ENCODE measurements at places on chromosomes 7 and 10. TPM values are rescaled to one million over a fixed set of nuclear protein-coding genes. Genes with fewer than 3 reads are reported as not detected.

Gene CHAT
- not detected for total RNA-seq

- DNase-seq, result no peak
Observed at GRCh38 chr7:25944777-25945515, 207.1 kb upstream of the NFE2L3 start.

DNA sequence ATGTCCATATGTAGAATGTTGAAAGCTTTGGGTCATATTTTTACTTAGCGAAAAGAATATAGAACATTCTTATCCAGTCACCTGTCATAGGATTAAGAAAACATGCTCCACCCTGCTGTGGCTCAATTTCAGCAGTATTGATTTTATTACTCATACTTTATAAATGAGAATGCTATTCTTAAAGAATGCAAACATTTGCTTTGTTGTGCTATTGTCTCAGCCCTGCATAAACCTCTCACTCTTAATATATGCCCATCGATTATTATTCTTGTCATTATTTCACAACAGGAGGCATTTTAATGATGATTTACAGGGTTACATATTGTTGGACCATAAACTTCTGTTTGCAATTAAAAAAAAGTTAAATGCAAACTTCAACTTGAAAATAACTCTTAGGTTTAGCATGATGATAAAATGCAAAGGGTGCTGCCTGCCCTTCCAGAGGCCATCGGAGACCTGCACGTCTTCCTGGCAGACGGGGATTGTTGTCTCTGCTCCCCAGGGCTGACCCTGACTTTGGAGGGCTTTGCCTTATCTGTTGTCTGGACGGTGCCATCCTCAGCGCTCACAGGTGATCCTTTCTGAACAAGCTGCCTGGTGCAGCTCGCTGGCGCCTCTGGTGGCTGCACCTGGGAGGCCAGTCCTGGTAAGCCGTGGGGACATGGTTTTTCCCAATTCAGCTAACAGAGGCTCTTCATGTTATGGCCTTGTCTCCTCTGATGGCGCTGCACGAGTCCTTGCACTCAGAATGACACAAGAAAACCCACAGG, 50.0 kb upstream of the SHH start:
- no peak for DNase-seq

Gene INMT
- under 0.01 TPM for total RNA-seq

DNA sequence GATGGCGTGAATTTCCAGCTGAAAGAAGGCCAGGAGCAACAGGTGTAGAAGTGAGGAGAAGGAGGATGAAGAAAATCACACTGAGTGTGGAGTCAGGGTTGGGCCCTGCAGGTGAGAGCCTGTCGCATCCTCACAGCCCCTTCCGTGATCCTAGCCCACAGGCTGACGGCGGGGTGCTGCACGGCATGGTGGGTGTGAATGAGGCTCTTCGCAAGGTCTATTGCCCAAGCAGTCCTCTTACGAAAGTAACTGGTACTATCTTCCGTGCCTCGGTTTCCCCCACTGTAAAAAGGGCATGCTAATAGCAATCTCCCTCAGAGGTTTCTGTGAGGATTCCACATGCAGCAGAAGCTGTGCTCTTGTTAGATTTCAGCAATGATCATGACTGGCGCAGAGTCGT, 129.9 kb upstream of the TNS3 start:
- no peak for DNase-seq

DNA sequence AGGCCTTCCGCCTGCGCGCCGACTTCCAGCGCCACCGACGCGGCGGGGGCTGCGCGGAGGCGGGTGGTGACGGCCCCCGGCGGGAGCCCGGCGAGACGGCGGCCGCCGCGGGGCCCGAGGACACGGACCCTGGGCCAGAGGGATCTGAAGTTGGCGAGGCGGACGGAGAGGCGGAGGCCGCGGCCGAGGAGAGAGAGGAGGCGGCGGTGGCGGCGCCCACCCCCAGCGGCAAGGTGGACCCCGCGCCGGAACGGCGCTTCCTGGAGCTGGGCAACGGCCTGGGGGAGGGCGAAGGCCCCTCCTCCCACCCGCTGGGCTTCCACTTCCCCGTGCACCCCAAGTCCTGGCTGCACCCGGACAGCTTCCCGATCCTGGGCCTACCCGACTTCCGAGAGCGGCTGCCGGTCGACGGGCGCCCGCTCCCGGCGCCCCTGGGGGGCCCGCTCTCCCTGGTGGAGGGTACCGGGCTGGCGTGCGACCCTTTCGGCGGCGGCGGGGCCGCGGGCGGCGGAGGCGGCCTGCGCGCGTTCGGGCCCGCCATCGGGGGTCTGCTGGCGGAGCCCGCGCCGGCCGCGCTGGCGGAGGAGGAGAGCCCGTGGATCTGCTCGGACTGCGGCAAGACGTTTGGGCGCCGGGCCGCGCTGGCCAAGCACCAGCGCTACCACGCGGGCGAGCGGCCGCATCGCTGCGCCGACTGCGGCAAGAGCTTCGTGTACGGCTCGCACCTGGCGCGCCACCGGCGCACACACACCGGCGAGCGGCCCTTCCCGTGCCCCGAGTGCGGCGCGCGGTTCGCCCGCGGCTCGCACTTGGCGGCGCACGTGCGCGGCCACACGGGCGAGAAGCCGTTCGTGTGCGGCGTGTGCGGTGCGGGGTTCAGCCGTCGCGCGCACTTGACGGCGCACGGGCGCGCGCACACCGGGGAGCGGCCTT, 16.2 kb downstream of the ZNF316 start:
- DNase-seq, result no peak

- DNase-seq, result no peak
Observed at GRCh38 chr7:96826089-96826488, 116.4 kb upstream of the SEM1 start.

DNA sequence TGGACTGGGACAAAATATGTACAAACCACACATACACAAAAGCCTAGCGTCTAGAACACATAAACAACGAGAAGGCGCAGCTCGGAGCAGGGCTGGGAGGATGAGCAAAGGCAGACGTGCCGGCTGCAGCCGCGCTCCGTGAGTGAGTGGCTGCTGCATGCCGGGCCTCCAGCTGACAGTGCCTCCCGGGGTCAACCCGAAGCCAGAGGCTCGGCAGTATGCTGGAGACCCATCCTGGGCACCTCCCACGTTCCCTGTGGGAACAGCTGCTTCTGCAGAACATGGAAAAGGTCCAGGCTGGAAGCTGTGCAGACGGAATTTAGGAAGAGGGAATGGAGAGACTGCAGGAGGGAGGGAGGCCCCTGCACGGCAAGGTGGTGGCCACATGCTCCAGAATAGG, 3.6 kb upstream of the GPR146 start:
- DNase-seq, result no peak

GRCh38 chr7:27000496-27000895, 95.3 kb downstream of the HOXA1 start:
- no peak for DNase-seq

Gene CFAP70
- total RNA-seq, result 0.13 TPM

DNA sequence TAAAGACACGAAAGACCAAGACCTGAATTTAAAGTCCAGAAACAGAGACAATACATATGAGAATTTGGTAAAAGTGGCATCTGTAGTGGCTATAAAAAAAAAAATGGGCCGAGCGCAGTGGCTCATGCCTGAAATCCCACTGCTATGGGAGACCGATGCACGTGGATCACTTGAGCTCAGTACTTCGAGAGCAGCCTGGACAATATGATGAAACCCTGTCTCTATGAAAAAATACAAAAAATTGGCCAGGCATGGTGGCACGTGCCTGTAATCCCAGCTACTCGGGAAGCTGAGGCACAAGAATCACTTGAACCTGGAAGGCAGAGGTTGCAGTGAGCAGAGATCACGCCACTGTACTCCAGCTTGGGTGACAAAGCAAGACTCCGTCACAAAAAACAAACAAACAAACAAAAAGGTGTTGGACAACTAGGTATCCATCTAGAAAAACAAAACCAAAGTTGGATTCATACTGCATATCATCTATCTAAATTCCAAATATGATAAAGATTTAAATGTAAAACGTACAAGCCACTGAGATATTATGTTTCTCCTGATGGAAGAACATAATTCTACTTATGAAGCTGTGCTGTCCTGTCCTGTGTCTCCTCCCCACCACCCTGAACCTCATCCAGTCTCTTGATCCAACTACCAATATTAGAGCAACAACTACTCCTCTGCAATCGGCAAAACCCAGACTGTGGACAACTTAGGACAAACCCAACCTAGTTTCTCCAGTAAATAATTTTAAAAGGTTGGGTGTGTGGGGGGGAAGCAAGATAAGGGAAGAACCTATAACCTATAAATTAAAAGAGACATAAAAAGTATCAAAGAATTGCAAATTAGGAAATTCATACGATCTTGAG, 53.7 kb downstream of the ATAD1 start:
- no peak for DNase-seq

DNA sequence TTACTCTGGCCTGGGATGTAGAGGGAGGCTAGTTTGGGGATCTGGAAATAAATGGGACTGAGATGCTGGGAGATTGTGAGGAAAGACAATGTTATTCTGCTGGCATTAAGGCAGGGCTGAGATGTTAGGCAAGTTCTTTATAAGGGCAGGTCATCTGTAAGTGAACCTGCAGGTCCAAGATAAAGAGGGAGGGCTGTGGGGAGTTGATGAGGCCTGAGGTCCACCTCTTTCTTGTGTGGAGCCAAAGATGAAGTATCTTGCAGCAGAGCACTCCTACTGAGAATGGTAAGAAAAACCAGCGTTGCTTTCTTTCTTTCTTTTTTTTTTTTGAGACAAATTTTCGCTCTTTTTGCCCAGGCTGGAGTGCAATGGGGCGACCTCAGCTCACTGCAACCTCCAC, 19.1 kb downstream of the CYCS start:
- no peak for DNase-seq

- DNase-seq, result no peak
Observed at GRCh38 chr7:99004216-99004615, 125.9 kb downstream of the TRRAP start.

- DNase-seq, result no peak
Observed at GRCh38 chr7:1632506-1632905, 37.6 kb upstream of the ELFN1 start.
